ENCODE measurements at places on chromosomes 13 and 19.

DNA sequence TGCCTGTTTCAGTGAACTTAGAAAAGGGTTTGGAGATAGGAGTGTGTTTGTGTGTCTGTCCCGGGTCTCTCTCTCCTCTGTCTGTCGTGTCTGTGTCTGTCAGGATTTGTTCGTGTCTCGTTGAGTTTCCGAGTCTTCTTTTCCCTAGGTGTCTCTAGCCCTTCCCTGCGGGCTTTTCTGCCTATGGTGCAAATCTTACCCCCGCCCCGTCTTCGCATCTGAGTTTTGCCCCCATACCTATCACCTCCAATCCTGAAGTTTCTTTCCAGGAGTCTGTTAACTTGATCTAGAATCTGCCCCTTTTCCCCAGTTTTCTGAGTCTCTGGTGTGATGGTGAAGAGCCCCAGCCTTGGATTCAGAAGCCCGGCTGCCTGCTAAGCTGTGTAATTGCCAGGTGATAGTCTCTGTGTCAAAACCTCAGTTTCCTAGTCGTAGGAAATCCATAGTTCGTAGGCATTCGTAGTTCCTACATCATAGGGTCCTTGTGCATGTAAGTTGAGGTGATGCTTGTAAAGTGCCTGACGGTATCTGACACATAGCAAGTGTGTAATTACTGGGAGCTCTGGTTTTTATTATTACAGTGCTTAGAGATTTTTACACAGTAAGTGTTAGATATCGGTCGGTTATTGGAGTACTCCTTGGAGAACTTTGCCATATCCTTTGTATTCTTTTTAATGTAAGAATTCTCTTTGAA lies 782 bp downstream of the EPN1 start:
- DNase-seq: no peak

DNA sequence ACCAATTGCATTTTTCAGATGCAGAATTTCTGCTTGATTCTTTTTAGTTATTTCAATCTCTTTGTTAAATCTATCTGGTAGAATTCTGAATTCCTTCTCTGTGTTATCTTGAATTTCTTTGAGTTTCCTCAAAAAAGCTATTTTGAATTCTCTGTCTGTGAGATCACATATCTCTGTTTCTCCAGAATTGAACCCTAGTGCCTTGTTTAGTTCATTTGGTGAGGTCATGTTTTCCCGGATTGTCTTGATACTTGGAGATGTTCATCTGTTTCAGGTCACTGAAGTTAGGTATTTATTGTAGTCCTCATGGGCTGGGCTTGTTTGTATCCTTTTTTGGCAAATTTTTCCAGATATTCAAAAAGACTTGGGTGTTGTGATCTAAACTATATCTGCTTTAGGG lies 202.9 kb upstream of the SERP2 start:
- no peak for DNase-seq

DNA sequence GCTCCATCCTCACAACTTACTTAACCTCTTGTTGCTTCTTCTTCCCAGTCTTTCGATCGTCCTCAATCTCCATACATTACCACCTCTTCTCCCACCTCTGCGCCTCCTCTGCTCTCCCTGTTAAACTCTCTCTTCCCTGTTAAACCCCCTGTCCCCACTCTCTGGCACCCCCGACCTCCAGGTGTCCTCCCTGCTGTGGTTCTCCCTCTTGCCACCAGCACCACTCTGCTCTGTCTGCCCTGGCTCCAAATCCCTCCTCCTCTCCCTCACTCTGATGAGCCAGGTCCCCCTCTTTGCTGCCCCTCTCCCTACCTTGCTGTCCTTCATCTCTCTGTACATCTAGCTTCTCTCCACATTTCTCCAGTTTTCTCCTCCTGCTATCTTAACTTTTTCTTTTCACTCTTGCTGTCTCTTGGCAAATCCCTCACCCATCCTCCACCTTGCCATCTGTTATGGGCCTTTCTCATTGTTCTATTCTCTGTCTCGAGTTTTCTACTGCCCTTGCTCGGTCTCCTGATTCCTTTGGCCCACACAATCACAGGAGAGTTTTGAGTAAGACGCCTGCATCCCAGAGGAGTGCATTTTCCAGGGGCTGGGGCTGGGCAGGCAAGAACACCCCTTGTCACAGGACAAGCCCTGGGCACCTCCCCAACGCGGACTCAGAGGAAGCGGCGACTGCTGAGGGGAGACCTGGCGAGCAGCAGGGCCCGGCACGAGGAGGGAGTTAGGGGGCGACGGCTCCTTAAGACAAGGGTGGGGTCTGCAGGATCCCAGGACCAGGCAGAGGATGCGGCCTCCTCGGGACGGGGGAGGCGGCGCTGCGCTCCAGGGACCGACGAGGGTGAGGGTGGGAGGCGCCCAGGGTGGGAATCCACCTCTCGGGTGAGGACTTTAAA lies 21.4 kb upstream of the ERVV-1 start:
- DNase-seq: no peak

GRCh38 chr19:45471111-45471930 lies 3.5 kb downstream of the FOSB start:
- DNase-seq: no peak

GRCh38 chr13:35940734-35941133 lies 190.4 kb downstream of the DCLK1 start:
- no peak for DNase-seq

DNA sequence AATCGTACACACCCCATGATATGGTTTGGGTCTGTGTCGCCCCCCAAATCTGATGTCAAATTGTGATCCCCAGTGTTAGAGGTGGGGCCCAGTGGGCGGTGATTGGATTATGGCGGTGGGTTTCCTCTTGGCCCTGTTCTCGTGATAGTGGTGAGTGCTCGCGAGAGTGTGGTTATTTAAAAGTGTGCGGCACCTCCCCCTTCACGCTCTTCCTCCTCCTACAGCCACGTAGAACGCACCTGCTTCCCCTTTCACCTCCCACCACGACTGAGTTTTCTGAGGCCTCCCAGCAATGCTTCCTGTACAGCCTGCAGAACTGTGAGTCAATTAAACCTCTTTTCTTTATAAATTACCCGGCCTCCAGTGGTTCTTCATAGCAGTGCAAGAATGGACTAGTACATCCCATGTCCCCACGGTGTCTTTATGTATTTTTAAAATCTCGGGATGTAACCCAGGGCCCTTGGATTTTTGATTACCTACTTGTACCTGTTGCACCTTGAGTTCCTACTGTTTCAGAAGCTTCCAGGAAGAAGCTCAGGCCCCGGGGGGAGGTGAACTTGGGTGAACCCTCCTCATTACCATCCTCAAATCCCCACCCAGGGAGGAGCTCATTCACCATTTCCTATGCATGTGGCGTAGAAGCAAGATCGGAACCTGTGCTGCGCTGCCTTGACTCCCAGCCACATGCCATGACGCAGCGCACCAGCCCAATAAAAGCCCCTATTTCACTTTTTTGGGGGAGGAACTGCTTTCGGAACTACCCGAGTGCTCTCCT lies 52.4 kb downstream of the TEX29 start:
- no peak for DNase-seq

DNA sequence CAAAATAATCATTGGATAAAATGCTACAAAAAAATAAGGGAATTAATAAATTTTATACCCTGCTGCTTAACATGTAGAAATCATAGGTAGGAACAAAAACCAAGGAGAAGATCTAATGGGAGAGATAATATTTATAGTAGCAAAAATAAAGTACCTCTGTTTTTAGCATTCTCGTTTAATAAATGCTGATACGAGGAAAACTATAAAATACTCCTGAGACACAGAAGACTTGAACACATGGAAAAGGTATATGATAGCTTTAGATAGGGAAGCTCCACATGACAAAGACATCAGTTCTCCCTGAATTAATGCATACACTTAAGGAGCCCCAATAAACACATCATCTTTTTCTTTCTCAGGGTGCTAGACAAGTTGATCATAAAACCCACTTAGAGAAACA lies 44.6 kb upstream of the MCF2L start:
- DNase-seq: no peak

DNA sequence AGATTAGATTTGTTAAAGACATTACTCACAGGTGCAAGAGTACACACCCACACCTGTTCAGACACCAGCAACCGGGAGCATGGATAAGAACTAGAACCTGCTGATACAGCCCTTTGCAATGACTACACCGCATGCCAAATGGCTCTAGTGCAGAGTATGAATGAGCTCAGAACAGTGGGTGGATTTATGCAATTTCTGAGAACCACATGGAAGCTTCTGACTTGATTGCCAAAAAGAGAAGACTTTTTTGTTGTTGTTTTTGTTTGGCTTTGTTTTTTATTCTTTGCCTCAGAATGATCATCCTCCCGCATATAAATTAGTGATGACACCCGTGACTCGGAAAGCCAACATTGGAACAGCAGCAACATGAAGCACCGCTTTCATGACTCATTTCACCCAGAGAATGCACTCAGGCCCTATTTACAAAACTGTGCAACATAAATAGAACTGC lies 77.4 kb upstream of the LRCH1 start:
- no peak for DNase-seq

GRCh38 chr13:98525456-98526181 lies 51.3 kb downstream of the STK24 start:
- DNase-seq: no peak
